Kidney (tissue), 22 donors: ENCODE measurements at places on chromosomes 2 and 18. TPM values are rescaled to one million over a fixed set of nuclear protein-coding genes. Genes with fewer than 3 reads are reported as not detected.

DNA sequence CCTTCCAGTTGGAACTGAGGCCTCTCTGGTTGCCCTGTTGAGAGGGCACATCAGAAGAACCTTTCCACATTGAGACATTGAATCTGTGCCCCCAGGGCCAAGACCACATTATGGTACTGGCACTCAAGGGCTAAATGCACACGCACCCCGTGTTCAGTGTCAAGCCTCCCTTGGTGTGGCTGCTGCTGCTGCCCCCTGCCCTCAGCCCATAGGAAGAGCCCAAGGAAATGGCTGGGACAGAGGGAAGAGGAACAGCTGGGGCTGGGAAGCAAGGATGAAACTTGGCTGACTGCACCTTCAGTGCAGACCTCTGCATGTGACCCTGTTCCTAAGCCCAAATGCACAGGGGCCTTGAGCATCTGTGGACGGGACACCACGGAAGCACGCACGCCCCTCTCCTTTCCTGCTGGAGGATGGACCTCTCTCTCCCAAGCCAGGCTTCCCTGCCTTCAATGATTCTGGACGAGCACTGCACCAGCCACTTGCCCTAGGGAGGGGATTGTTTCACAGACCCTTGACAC lies 40.2 kb downstream of the NIFK start:
- H3K4me3 ChIP-seq = no peak overlapping the region
- H3K27me3 ChIP-seq = no peaks in the 10 kb centered on the region

The TSHZ1 gene
- 31.3 TPM for total RNA-seq

The TEKT4 gene
- total RNA-seq = 0.16 TPM

The PRKAG3 gene
- total RNA-seq = not detected
